Activated CD8-positive, alpha-beta memory T cell treated with anti-CD3 and anti-CD28 coated beads, Interleukin-2, amount 50 U/mL, for 4 hours (primary cell): ENCODE measurements at places on chromosomes 1 and 21.

GRCh38 chr1:180167721-180168467, 13.2 kb downstream of the QSOX1 start:
- DNase-seq, result no peak

GRCh38 chr1:199269241-199269640, 630.4 kb downstream of the PTPRC start:
- no peak for DNase-seq

DNA sequence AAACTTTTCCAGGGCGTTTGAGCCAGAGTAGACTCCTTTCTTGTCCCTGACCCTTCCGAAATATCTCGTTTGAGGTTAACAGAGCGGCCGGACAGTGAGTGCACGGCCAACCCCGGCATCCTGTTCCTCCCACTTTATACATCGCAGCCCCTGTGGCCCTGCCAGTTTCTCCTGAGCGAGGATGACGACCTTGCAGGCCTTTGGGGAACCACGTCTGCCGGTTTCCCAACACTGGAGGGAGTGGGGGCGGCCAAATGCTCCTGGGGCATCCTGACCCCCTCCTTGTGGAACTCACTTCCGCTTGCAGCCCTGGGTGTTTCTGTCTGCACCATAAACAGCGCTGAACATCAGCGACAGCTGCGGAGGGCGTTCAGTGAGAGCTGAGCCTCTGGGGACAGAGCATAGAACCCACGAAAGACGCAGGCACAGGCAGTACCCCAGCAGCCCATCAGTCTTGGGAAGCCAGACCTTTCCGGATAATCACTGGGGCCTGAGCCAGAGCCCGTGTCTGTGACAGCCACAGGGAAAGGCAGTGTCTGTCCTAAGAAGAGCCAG, 4.8 kb upstream of the KCNAB2 start:
- no peak for DNase-seq

- no peak for DNase-seq
These were observed 85.2 kb upstream of the VAV3 start for GRCh38 chr1:108050158-108050557.

DNA sequence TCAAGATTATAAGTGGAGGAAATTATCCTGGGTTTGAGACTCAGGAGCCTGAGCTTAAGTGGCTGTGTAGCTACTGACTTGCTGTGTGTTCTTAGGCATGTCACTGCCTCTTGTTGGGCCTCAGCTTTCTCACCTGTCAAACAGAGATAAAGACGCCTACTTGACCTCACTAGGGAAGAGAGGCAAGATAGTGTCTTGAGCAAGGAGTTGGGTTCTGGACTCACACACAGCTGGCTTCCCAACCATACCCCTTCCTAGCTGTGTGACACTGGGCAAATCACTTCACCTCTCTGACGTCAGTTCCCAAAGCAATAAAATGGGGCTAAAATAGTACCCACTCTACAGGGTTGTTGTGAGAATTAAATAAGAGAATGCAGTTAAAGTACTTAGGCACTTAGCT, 11.6 kb upstream of the EPB41 start:
- no peak for DNase-seq

- DNase-seq, result no peak
These were observed 194.0 kb upstream of the SGIP1 start for GRCh38 chr1:66339944-66340343.

DNA sequence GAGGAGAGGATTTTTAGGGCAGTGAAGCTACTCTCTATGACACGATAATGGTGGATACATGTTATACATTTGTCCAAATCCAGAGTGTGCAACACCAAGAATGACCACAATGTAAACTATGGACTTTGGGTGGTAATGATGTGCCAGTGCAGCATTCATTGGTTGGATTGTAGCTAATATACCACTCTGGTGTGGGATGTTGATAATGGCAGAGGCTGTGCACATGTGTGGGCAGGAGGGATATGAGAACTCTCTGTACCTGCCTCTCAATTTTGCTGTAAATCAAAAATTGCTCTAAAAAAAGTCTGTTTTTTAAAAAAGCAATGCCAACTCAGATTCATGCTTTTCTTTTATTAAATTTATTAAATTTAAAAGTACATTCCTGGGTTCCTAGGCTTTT, 27.2 kb upstream of the LPAR3 start:
- no peak for DNase-seq

GRCh38 chr1:17665950-17666720, 89.0 kb upstream of the ACTL8 start:
- no peak for DNase-seq

DNA sequence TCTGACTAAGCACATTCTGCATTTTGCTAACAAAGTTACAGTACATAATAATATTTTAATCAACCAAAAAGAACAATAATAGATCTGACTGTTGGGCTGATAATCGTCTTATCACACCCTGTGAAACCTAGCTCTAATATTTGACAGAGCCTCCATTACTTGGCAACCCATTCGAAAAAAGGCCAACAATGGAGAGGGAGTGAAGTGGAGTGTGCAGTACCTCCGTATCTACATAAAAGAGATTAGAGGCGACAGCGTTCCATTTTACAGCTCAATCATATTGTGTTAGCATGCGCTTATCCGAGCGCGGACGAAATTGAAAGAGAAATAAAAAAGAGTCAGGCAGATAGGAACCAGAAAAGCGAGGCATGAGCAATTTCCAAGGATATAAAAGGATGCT, 137.3 kb upstream of the USH2A start:
- no peak for DNase-seq

DNA sequence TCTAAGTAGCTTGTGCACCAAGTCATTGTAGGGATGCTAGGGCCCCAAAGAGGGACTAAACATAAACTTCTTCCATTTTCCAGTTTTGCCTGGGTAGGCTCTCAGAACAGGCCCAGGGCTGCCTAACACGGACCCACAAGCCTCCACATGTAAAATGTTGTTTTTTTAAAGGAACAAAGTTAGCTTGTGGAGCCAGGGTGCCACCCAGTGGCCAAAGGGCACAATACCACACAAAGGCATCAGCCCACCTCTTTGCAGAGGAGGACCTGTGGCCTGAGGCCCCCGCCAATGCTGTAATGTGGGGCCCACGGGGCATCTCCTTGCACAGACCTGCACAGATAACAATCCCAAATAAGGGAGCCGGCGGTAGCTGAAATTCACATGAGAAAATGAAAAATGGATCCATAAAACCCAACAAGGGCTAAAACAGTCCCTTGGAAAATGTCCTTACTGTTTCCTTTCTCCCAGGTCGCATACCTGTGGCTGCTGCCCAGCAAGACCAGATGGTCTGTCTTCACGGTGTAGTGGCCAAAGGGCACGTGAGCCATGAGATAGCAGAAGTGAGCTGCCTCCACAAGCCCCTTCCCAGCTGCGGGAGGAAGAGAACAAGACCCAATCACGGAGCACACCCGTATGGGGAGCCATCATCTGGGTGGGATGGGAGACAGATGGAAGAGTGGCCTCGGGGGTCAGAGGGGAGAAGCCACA, 23.8 kb downstream of the SEC16B start:
- no peak for DNase-seq

DNA sequence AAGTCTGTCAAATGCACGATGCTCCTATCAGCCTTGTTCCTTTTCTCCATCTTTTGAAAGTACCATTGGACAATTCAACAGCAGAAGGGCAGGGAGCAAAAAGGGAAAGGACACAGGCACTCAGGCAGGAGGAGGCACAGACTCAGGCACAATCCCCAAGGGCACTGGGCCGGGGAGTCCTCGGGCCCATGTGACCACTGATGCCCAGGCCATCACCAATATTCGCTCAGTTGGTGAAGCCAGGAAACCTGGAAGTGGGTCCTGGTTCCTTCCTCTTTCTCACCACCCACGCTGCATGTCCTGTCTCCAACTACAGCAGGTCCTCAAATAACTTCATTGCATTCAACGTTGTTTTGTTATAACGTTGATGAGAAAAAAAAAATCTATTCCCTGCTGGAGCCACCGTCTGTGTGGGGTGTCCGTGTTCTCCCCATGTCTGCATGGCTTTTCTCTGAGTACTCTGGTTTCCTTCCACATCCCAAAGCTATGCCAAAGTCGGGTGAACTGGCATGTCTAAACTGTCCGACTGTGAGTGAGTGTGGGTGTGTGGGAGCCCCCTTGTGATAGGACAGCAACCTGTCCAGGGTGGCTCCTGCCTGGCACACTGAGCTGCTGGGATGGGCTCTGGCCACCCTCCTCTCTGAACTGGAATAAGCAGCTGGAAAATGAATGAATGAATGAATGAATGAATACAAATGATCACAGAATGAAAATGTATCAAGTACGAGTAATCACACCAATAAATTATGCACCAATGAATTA, 12.5 kb downstream of the NID1 start:
- no peak for DNase-seq

DNA sequence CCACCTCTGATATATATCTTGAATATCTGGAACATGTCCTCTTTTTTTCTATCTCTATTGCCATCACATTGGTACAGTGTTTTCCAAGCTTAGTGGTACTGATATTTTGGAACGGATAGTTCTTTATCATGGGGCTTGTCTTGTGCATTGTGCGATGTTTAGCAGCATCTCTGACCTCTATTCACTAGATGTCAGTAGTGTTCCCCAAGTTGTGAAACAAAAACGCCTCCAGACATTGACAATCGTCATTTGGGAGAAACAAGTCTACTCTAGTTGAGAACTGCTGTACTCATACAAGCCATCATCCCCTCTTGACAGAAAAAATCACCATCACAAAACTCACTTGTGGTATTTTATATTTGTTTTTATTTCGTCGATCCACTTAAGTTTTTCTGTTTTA, 79.7 kb upstream of the CHODL start:
- DNase-seq, result no peak

DNA sequence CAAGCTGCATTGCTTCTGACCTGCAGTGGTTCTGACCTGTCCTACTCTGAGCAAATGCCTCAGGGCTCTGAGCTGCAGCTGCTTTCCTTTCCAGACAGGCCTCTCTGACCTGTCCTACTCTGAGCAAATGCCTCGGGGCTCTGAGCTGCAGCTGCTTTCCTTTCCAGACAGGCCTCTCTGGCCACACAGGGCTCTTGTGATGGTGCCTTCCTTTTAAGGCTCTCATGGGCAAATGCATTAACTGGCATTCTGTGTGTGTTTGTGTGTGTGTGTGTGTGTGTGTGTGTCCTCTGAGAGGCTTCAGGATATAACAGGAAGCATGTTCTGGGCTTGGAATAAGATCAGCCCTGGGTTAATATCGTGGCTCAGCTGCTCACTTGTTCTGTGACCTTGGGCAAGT, 131.3 kb downstream of the NTPCR start:
- no peak for DNase-seq

- DNase-seq, result no peak
These were observed 109.5 kb upstream of the ADAR start for GRCh38 chr1:154717528-154717924.

GRCh38 chr1:85604298-85604997, 23.9 kb downstream of the CCN1 start:
- DNase-seq, result no peak

DNA sequence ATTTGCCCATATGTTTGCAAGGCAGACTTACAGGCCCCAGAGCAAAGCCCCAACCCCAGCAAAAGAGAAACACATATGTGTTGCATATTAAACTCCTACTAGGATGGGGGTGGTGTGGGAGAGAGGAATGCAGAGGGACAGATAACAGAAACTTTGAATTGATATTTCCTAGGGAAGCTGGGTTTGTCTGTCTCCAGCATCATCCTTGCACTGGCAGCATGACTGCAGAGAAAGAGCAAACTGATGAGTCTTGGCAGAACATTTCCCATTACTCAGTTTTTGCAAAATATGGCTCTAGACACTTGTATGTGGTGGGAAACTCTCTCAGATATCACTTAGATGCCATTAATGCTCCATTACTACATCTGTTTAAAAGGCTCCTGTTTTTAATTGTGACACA, 43.8 kb upstream of the MARK1 start:
- no peak for DNase-seq

- DNase-seq, result no peak
These were observed 6.4 kb upstream of the LRRC8B start for GRCh38 chr1:89518221-89518631.

DNA sequence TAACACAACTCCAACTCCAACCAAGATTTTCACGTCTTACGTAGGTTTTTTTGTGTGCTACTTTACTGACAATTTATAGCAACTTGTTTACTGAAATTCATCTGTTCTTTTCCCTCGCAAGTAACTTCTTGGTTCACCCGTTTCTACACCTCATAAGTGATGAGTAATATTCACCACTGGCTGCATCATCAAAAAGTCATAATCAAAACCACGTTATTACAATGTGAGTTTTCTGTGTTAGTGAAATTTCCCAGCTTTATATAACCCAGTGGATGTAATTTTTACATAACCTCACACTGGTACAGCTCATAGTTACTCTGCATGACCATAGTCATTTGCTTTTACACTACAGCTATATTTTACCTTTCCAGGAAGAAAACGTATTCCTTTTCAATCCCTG, 401.1 kb upstream of the LYPLAL1 start:
- DNase-seq, result no peak

DNA sequence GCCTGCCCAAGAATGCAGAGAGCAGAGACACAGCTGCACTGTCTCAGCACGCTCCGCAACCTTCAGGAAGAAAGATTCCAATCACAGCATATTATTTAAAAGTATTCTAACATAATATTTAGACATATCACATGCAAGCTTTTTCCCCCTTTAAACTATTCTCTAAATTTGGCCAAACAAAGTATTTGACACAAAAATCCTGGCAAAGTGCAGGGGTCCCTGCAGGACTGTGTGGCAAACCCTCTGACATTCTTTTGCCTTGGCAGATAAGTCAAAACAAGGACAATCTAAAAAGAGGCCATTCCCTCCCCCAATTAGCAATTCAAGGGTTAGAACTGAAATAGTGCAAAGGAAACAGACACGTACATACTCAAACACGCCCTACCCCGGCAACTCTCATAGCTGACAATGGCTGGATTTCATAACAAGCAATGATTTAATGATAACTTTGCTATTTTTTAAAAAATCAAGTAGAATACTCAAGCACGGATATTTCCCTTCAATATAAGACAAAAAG, 225.3 kb downstream of the MRPL39 start:
- DNase-seq, result no peak
